ENCODE measurements at places on chromosomes 1 and 21. TPM values are rescaled to one million over a fixed set of nuclear protein-coding genes. Genes with fewer than 3 reads are reported as not detected.

DNA sequence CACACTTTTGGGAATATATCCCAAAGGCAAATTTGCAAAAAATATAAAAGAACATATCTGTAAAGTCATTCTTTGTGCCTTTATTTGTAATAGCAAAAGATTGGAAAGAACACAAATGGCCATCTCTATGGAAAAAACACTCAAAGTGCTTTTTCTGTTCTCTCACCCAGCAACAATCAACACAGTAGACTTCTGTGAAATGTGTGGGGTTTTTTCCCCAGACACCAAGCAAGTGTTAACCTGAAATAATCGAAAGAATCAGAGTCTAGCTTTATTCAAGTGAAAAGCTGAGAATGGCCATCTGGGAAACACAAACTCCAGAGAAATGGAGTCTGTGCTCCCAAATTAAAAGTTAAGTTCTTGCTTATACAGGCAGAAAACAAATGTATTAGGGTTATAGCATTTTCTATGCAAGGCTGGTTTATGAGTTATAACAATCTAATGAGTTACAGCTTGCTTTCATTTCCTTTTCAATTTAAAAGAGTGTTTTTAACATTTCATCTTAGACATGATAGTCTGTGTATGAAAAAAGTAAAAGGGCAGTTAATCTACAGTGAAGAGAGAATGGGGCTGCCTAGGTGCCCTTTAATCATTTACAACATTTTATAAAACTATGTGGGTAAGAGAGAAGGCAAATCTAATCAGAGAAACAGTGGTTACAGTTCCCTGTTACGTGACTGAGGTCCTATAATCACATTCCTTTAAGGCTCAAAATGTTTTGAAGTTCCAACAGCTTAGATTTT, 46.6 kb downstream of the SLC30A7 start:
- DNase-seq, result no peak

GRCh38 chr1:174191349-174191862, 32.1 kb downstream of the RABGAP1L start:
- DNase-seq, result no peak

GRCh38 chr1:96388421-96389310, 332.9 kb upstream of the PTBP2 start:
- no peak for DNase-seq

DNA sequence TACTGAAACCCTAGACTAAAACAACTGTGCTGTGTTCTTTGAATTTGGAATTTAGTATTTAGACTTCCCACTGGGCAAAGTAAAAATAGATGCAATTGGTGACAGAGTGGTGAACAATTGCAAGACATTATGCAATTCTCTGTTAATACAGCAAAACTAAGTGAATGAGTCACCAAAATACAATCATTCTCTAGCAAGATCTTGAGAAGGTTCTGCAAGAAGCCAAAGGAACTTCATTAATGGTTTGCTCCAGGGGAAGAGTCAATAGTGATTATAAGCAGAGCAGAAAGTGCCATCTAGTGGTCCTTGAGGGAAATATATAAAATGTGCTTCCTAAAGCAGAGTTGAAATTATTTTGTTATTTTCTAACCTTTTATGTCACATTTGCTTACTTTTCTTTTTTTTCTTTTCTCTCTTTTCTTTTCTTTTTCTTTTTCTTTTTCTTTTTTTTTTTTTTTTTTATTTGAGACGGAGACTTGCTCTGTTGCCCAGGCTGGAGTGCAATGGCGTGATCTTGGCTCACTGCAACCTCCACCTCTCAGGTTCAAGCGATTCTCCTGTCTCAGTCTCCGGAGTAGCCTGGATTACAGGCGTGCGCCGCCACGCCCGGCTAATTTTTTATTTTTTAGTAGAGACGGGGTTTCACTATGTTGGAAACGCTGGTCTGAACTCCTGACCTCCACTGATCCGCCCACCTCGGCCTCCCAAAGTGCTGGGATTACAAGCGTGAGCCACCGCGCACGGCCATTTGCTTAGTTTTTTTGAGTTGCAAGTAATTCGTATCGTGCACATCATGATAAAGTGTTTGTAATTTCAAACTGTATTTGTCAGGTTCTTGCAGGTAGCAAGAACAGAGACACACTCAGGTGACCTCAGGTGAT, 99.2 kb downstream of the CTH start:
- no peak for DNase-seq

ANGPTL1 gene
- not detected for total RNA-seq

MNDA gene
- total RNA-seq, result 7.0 TPM

KCNH1 gene
- total RNA-seq, result not detected

NUP210L gene
- 0.18 TPM for total RNA-seq

ASAP3 gene
- 0.25 TPM for total RNA-seq

Data from natural killer cell (primary cell).